Right ventricle myocardium inferior (tissue), 1 donor: ENCODE measurements at places on chromosomes 3 and 15. TPM values are rescaled to one million over a fixed set of nuclear protein-coding genes. Genes with fewer than 3 reads are reported as not detected.

DNA sequence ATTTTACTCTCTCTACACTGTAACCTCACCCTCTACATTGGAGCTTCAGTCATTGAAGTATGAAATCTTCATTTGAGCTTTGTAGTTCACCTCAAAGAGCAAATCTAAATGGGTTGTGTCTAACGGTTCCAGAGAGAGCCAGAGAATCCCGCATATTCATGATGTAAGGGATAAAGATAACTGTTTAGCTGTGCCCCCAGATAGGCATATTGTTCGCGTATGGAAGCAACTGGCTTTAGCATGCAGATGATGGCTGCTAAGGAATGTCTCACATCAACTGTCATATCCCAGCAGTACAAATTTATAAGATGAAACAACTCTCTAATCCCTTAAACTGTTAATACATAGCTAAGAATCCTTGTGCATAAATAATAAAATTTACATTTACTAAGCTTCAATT lies 412.7 kb upstream of the ROBO2 start:
- no peak for DNase-seq

- DNase-seq, result no peak
These were observed 75.1 kb downstream of the CD200 start for GRCh38 chr3:112407888-112408702.

GRCh38 chr15:62856466-62857246 lies 185.9 kb upstream of the TPM1 start:
- no peak for DNase-seq

- DNase-seq, result no peak
These were observed 7.3 kb downstream of the CCDC71 start for GRCh38 chr3:49158792-49159191.

- no peak for DNase-seq
These were observed 457.3 kb upstream of the KCNMB2 start for GRCh38 chr3:178078953-178079352.

DNA sequence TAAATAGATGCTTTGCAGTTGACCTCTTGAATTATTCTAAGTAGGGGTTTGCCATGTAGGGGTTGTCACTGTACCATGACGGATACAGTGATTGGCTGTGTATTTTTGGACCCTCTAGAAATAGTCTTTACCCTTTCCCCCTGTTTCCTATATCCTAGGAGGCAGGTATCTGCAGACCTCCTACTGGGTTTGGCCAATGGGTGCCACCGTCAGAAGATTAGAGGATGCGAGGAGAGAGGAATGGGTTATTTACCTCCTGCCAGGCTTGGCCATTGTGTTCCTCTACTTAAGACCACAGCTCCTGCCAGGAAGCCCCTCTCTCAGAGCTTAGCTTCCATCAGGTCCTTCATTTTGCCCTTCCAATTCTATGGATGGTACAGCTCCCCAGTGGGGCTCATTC lies 40.2 kb upstream of the CLRN1 start:
- no peak for DNase-seq

DNA sequence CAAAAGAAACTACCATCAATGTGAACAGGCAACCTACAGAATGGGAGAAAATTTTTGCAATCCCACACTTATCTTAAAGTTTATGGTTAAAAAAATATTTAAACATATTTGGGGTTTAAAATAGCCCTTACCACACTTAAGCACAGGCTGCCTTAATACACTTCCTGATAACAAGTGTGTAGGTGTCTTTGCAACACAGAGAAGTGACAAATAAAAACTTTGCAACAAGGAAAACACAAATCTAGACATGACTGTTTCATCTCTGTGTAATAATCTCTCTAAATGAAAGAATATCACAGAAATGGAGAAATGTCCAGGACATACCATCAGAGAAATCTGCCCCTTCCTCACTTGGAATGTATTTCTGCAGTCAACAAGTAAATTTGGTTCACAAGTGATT lies 464.1 kb upstream of the ARHGEF26 start:
- no peak for DNase-seq

DNA sequence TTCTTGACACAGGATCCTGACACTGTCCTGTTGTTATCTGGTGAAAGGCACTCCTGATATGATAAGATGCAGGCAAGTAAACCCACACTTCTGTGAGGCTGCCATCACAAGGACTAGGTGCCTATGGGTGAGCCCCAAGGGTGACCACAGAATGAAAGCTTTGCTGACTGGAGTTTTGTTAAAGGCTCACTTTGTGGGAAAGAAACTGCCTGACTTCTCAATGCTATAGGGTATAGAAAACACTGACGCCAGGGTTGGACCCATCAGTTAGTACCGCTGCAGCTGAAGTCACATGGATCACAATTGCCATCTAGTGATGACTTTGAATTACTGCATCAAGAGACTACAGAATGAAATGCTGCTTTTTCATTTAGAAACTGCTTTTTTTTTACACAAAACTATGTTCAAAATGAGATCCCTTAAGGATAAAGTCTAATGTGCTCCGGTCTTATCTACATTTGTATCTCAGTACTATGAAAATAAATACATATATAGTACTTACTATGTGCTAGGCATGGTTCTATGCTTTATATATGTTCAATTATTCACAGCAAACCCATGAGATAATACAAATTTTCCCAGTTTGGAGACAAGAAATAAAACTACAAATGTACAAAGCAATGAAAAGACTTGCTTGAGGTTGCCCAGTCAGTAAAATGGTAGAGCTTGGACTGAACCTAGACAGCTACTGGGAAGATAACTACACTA lies 64.2 kb upstream of the CMSS1 start:
- no peak for DNase-seq

DNA sequence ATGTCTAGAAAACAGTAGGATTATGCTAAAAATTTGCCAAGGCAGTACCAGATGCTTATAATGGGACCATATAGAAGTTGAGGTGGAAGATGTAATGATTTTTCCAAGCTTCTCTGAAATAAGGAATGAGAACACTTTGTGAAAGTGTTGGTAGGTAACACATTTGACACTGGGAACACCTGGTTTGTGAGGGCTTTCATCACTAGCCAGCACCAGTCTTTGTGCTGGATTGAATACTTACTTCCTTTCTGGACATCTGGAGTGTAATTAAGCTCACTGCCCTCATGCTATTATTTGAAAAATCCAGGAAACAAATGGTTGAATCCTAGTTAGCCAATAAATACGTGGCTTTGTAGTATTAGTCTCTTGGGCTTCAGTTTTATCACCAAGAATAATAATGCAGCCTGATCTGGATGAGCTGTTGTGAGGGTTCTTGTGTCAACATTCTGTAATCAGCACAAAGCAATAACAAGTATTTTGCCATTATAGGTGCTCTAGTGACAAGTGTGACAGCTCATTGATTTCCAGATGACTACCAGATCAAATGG lies 12.9 kb downstream of the CCDC80 start:
- DNase-seq, result no peak

DNA sequence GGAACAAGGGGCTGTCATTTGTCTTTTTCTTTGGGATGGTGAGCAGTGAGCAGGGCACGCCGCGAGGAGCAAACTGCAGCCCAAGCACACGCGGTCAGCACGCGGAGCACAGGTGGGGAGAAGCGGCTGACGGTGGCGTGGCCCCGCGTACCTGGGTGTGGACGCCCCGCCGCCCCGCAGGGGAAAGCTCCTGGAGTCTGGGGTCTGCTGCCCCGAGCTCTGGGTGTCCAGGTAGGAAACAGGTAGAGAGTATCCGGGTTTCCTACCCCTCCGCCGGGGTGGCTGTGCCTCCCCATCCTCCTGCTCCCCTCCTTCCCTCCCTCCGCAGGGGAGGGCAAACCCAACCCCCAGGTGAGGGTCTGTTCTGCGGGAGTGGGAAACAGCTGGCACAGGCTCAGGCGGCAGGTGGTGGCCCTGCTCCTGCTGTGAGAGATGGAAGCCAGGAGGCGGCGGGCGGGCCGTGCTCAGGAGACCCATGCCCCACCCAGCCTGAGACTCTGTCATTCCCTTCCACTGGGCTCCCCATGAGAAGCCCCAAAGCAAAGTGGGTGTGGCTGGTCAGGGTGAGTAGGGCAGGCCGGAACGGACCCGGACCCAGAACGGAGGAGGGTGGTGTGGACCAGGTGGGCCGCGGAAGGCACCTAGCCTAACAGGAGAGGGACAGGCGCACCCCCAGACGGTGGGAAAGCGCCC lies 56.9 kb upstream of the CGNL1 start:
- DNase-seq, result no peak

DNA sequence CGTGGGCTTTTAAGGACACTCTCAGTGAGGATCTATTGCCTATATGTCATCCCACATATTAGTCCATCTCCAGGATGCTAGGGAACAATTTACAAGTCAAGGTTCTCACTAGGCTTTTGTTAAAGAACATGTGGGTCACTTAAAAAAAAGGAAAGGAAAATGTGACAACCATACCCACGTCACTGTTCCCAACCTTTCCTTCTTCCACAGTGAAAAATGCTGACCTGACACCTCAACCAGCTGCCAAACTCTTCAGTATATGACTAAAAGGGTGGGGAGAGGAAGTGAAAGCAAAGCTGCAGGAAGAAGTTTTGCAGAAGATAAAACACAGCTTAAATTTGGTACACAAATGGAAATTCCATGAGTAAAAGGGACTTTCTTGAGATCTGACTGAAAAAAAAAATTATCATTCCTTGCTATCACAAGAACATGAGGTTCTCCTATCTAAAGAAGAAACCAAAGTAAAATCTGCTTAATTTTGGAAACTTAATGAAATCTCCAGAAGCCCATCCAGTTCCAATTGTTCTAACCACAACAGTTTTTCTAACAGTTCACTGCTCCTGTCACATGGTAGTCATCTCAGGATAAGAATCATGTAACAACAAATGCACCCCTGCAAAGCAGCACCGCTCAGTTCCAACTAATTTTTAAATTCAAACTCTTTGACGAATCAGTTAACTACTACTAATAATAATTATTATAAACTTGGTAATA lies 117.0 kb upstream of the TSPAN3 start:
- DNase-seq, result no peak

DNA sequence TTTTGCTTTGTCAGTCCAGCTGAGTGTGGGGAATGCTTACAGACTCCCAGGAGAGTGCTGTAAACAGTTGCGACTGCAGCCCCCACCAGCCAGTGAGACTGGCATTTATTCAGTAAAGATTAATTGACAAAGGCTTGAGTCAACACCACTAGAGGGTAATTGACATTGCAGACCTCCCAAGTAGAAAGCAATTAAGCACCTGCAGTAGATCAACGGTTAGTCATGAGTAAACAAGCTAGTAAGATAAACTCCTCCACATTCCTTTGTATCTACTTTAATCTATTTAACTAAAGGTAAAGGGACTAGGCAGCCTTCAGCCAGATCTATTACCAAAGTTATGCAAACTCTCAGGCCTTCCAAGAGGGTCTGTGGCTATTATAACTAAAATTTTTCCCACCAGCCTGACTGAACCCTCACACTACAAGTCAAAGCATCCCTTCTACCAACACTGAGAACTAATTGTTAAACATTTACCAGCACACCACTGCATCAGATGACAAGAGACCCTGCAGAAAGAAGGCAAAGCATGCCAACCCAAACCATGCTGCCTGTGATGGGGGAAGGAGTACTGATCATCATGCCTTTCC lies 30.5 kb upstream of the GALNT15 start:
- no peak for DNase-seq

GRCh38 chr3:39088456-39088855 lies 19.0 kb downstream of the GORASP1 start:
- DNase-seq, result no peak

GRCh38 chr3:189890496-189890895 lies 230.2 kb downstream of the P3H2 start:
- DNase-seq, result no peak

DNA sequence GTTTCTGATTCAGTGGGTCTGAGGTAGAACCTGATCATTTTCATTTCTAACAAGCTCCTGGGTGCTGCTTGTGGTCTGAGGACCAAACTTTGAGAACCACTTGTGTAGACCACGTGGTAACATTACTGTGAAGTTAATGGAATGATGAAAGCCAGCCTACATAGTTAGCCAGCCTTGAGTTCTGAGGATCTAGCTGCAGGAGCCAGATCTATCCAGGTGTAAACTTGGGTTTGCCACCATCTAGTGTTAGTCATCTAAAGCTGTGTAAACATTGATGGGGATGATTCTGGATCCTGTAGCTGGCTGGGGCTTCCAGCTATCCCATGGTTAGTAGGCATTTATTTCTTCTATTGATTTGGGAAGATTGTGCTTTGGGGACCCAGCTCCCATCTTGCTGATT lies 170.0 kb downstream of the TMEM108 start:
- DNase-seq, result no peak

DNA sequence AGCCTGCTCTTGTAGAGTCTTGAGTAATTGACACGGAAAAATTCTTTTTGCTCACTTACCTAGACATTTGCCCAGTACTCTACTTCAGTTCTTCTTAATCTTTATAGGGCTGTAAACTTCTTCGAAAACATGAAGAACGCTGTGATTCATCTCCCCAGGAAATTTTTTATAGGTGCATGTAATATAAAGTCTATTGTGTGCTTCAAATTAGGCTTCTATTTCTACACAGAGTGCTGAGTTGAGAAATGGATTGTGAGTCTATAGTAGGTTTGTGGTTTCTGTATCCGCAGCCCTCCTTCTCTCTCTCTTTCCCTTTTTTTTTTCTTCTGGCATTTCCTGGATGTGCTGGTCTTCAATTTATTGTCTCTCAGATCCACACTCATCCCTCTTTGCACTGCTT lies 183.3 kb upstream of the DCBLD2 start:
- DNase-seq, result no peak

DNA sequence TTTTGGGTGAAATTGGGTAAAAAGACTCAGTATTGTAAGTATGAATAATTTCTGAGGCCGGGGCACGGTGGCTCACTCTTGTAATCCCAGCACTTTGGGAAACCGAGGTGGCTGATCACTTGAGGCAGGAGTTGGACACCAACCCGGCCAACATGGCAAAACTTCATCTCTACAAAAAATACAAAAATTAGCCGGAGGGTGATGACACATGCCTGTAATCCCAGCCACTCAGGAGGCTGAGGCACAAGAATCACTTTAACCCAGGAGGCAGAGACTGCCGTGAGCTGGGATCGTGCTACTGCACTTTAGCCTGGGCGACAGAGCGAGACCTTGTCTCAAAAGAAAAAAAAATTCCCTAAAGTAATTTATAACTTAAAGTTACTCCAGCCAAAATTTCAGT lies 162.2 kb downstream of the APBA2 start:
- DNase-seq, result no peak

DNA sequence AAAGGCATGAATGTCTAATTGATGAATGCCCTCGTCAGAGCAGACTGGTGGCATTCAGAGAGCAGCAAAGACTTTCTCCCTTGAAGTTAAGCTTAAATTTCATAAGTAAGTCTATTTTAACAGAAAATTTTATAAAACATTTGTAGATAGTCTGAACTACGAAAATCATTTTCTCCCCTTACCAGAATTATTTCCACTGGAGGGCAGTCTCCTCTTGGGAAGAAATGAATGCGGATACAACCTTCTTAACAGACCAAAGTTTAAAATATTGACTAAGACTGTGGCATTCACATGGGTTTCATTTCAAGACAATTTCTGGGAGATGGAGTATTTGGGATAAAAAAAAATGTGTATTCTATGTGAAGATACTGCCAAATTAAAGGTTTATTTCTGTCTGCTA lies 669.0 kb downstream of the FHIT start:
- DNase-seq, result no peak

The KCNAB1 gene
- total RNA-seq, result 3.7 TPM

The ZNF502 gene
- total RNA-seq, result 2.4 TPM

The TMCO5A gene
- not detected for total RNA-seq

The ARL14 gene
- total RNA-seq, result not detected

The LYZL4 gene
- not detected for total RNA-seq

The GABRA5 gene
- total RNA-seq, result not detected

The ZNF860 gene
- total RNA-seq, result 0.27 TPM
